Muscle of arm (tissue), 14 donors: ENCODE measurements at places on chromosomes 4 and X.

- DNase-seq = no peak
Measured at GRCh38 chrX:16222151-16222550, 54.9 kb downstream of the MAGEB17 start.

DNA sequence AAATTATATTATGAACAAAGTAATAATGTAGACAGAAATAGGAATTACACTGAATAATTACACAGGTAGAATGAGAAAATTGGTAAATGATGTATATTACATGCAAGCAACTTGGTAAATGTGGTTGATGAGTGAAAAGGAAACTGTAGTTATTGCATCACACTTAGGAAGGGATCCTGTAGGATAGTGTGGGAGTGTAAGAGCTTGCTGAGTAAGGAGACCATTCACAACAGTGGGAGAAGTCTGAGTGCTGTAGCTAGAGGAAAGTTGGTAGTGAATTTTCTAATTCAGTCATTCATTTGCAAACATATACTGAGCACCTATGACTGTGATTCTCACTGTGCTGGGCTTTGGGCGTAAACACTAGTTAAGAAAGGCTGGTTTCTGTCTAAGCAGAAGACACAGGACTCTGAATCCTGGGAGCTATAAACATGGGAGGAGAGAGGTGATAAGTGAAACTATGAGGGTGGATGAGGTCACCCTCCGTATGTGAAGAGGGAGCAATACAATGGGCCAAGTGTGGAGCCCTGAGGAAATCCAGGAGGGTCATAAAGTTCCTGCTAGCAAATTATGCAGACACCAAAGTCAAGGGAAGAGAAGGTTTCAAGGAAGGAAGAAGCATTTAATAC lies 14.2 kb upstream of the CPE start:
- no peak for DNase-seq

GRCh38 chr4:152083338-152083737 lies 322.5 kb upstream of the GATB start:
- DNase-seq = no peak

DNA sequence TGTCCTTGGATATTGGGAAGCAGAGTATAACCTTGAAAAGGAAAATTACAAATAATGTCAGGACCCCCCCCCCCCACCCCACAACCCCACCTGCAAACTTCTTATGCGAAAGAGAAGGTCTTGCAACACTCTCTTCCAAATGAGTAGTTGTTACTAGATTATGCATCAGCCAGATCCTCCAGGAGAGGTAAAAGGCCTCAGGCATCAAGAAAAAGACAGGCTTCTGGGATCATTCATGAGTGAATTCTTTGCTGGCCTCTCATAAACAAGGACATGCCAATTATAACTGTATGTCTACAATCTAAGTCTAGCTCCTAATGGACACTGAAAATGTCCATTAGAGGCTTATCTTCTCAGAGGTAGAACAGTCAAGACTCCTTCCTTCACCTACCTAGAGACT lies 1443.3 kb downstream of the RAPGEF2 start:
- no peak for DNase-seq

- DNase-seq = no peak
Measured at GRCh38 chrX:139078761-139079280, 367.3 kb upstream of the FGF13 start.

DNA sequence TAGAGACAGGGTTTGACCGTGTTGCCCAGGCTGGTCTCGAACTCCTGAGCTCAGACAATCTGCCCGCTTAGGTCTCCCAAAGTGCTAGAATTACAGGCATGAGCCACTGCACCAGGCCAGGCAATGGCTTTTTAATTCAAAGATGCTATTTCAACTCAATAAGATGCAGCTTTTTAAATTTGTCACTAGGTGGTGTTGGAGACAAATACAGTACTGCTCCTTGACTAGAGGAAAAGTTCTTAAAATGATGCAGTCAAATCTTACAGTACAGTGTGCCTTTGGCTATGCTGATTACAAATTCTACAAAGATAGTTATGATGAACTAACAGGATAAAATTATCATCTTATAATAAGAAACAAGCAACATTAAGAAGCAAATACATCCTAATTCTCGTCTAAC lies 441.1 kb downstream of the KCNIP4 start:
- DNase-seq = no peak

GRCh38 chr4:83440899-83441298 lies 14.7 kb downstream of the HELQ start:
- no peak for DNase-seq

- no peak for DNase-seq
Measured at GRCh38 chr4:60822986-60823385, 377.1 kb upstream of the ADGRL3 start.

DNA sequence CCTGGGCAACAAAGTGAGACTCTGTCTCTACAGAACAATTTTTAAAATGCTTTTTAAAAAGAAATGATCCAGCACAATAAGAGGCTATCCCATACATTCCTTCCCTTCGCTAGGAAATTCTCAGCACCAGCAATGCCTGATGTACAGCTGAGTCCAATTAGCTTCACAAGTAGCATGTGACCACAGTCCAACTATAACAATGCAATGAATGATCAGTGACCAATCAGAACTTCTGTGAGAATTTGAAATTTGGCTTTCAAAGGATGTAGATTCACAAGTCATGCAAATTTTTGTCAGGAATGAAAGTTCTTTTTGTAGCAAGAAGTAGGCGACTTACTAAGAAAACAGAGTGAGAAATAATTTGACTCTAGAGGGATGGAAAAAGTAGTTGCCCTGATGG lies 278.5 kb upstream of the UGT8 start:
- no peak for DNase-seq

- no peak for DNase-seq
Measured at GRCh38 chr4:189858435-189858834, 82.2 kb upstream of the FRG1 start.

GRCh38 chr4:175716961-175717360 lies 95.1 kb downstream of the GPM6A start:
- peak; percentile 30 for DNase-seq

DNA sequence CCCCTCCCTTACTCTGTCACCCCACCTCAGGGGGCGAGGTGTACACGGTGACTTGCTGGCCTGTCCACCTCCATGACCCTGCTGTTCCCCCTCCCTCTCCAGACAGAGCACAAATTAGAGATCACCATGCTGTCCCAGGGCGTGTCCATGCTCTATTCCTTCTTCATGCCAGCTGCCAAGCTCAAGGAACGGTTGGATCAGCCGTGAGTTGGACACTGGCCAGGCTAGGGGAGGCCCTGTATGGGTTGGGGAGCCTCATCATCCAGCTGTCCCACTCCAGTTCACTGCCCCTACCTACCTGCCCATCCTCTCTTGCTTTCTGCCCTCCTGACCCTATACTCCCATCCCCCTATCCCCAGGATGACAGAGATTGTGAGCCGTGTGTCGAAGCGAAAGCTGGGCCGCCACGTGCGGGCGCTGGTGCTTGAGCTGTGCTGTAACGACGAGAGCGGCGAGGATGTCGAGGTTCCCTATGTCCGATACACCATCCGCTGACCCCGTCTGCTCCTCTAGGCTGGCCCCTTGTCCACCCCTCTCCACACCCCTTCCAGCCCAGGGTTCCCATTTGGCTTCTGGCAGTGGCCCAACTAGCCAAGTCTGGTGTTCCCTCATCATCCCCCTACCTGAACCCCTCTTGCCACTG lies 3.9 kb upstream of the CDK16 start:
- DNase-seq = no peak

DNA sequence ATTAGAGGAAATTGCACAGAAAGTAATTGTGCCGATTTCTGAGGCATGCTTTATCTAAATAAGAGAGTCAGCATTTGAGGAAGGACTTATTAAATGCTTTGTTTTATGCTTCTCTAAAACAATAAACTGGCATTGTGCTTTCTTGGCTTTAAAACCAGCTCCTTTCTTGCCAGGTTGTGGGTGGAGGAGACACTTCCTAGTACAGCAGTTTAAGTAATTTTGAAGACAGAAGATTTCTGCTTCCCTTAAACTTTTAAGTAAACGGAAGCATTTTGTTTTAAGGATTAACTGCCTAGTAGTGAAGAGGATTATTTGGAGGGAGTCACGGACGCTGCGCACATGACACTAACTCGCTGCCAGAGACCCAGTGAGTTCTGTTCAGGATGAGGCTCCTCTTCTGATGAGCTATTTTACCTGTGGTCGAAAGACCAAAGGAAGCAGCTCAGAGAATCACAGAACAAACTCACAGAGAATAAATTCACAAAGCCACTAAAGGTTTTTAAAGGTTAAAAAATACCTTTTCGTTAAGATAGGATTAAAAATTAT lies 169.5 kb downstream of the TLL1 start:
- no peak for DNase-seq
